ENCODE measurements at places on chromosomes 1 and 21.

- no peak for DNase-seq
Measured at GRCh38 chr1:226799634-226800281, 60.7 kb upstream of the ITPKB start.

- peak; percentile 73 for DNase-seq
Measured at GRCh38 chr1:155989242-155990004, 11.1 kb upstream of the ARHGEF2 start.

DNA sequence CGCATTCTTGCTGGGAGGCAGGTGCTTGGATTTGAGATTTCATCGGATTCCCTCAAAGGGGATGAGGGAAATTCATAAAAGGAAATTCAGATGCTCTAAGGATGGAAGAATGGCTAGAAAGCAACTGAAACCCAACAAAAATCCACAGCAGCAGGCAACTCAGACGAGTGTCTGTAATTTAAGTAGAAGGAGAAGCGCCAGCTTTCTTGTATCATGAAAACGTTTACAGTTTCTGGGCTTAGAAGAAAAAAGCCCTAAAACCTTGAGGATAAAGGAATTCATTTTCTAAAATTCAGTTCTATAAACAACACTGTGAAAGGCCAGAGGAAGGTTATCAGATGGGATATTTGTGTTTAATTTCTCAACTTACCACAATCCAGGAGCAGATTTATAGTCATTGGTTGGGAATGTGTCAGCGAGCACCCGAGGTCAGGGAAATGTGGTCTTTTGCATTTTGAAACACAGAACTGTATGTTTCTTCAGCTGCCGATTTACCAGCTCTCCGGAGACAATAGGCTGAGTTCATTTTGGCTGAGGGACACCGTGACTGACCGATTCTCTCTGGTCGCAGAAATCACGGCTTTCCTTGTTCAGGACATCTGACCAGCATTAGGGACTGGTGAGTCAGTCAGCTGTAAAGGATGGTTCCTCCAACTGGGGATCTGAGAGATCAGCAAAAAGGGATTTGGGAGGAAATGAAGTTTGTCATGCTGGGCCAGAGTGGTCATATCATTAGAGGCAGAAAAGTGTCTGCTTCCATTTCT lies 111.6 kb upstream of the ERRFI1 start:
- DNase-seq: no peak

DNA sequence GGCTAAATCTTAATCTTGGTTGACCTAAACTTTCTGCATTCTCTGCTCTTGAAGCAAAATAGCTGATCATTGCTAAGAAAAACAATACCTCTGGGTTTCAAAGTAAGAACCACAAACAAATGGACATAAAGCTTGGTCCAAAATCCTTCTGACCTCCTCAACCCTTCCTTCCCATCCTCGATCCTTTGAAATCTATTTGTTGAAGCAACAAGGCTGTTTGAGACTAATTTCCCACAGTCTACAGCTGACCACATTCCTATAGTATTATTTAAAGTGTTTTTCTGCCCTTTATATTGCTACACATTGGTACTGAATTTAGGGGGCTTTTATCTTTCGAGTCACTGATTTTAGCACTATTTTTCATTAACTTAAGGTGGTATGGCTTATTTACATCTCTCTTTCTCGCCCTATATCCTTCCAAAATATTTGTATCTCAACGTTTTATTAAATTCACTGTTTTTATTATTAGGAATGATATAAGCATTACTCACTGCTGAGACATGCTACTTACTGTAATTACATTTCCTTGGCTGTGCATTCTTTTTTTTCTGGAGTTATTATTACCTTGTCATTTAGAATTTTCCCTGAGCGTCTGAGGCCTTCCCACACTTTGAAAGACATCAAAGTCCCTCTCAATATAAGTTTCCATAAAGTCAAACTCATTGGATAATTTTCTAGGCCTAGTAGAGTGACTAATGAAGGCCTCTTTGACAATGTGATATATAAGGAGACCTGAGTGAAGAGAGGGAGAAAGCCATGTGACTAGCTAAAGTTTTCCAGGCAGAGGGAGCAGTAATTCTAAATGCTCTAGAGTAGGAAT lies 73.9 kb downstream of the RAB3GAP2 start:
- no peak for DNase-seq

GRCh38 chr1:7613106-7613850 lies 157.8 kb upstream of the VAMP3 start:
- DNase-seq: no peak

- DNase-seq: no peak
Measured at GRCh38 chr1:47818682-47819573, 178.3 kb downstream of the TRABD2B start.

- DNase-seq: no peak
Measured at GRCh38 chr1:241422470-241422869, 65.5 kb upstream of the RGS7 start.

- no peak for DNase-seq
Measured at GRCh38 chr1:117359561-117360289, 7.5 kb upstream of the MAN1A2 start.

GRCh38 chr1:221961532-221962292 lies 219.8 kb upstream of the DUSP10 start:
- no peak for DNase-seq

DNA sequence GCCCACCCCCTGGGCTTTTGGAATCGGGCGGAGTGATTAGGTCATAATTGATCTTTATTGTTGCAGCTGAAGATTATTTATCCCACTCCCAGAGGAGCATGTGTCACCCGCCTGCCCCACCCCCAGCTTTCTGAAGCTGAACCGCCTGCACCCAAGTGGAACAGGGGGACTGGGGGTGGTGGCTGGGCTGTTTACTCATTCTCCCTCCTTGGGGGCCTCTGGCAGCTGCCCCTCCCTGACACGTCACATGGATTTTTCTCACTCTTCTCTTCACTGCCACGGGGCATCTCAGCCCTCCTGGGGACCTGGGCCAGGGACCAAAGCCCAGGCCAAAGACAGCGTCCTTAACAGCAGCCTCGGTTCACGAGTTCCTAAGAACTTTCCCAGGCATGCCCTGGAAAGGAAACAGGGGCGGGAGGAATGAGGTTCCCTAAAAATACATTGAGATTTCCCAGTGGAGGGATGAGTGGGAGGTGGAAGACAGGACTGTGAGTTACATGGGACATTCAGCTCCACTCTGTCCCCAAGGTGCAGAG lies 31.6 kb upstream of the SOX13 start:
- no peak for DNase-seq

DNA sequence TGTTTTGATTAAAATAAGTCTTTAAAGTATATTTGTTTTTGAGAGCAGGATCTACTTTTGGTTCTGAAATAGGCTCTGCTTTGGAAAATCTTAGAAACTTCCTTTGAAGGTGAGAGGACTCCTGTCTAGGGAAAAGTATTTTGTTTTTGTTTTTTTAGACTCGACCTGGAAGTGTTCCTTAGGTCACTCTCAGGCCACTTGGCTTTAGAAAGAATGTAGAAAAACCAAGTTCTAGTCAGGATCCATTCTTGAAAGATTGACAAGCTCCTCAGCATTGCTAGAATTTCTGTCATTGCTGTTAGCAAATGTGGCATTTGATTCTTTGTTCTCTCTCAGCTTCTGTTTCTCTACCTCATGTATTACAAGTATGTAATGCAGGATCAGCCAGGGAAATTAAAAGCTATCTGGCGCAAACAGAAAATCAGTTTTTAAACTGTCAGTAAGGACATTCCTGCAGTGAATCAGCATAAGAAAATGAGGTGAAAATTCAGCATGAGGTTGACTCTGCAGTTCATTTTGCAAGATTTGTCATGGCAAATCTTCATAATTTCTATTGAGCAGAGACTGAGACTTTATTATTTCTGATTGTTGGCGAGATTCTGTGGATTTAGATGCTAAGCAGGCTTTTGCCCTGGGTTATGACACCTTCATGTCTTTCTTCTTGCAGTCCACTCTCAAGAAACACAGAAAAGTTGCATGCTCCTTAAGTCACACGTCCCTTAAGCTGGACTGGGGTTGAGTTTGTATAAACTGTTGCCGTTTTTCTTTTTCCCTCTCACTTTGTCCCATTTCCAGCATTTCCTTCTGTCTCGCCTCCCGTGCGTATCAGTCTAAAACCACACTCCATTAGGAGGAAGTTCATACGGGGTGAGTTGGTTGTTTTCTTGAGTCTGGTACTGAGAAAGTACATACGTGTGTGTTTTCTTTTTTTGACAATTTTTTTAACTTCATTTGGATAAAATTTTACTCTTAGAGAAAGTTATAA lies 12.6 kb downstream of the NTPCR start:
- DNase-seq: no peak

GRCh38 chr1:85571181-85571759 lies 9.3 kb upstream of the CCN1 start:
- DNase-seq: no peak

DNA sequence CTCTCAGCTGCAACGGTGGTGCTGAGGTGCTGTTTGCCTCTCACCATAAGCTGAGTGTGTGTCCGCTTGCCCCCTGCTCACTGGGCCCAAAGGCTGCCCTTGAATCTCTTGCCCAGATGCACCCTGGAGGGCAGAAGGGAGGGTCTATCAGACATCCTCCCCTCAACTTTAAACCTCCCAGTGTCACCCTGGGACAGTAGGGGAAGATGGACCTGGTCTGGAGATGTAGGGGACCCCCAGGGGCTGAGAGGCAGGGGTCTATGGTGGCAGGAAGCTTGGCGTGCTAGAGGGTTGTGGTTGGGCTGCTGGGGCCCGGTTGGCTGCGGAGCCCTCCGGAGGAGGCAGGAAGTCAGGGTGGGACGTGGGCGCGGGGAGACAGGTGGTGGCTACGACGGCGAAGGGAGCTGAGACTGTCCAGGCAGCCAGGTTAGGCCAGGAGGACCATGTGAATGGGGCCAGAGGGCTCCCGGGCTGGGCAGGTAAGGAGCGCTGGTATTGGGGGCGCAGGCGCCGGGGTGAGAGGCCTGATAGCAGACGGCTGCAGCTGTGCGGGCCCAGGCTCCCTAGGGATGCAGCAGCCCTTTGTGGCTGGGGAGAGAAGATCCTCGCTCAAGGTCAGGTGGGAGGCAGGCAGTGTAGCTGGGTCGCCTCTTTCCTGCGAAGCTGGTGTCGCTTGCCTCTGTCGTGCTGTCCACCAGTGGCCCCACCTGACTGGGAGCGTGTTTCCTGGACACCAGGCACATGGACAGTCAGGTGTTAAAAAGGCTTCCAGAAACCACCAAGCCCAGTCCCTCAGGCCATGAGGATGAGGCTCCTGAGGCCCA lies at the start of gene LCK:
Gene LCK (plus strand): TSS at position 373 of the 824 bp plus-strand sequence. CDS start 23,065 bp downstream, outside the sequence.
- no peak for DNase-seq

GRCh38 chr1:228292609-228292911 lies 84.7 kb downstream of the OBSCN start:
- no peak for DNase-seq

DNA sequence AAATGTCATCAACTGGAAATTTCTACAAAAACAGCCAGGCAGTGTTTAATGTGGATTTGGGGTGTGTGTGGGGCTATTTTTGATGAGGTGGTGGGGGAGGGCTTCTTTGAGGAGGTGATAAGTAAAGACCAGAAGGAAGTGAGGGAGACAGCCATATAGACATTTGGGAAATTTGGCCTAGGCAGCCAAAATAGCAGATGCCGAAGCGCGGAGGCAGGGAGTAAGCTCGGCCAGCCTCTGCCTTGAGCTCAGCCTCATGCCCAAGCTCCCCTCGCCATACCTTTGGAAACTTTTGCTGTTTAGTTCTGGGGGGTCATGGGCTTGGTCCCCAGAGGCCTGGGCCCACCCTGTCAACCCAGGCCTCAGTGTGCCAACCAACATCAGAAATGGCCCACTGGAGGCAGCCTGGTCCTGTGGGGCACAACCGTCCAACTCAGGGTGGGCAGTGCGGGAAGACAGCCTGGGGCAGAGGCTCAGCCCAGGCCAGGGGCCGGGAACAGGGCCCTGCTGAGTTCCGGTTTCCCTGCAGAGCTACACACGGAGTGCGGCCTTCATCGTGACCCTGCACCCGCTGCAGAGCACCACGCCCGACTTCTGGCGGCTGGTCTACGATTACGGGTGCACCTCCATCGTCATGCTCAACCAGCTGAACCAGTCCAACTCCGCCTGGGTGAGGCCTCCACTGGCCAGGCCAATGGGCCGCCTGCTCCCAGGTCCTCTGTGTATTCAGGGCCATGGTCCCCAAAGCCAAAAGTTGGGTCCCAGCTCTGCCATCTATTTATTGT lies 84.0 kb downstream of the PTPRU start:
- no peak for DNase-seq

DNA sequence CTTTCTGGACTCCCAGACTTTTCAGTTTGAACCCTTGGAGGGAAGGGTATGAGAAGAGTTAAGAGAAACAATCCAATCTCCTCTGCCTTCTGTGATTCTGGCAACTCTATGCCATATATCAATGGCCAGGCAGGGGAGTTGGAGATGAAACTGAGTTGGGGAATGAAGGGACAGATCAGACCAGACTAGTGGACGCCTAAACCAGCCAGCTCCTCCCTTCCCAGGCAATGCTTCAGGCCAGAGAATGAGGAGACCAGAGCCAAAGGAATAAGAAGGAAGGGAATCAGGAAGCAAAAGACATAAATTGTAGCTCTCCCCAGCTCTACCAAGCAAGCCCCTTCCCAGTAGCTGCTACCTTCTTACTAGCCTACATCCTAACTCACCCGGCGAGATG lies 22.7 kb downstream of the PLEKHA6 start:
- DNase-seq: no peak

DNA sequence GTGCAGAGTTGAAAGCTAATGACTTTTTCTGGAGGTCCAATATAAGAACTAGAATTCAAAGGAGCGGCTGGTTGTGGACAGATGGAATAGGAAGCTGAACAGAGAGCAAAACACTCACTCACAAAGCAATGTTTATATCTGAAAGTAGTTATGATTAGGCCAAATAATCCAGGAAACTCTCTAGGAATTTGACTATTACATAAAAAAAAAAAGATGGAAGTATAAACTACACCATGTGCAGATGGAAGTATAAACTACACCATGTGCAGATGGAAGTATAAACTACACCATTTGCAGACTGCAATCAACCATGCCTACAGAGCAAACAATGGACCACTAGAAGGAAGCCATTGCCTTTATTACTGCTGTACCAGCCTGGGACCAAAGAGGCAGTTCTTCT lies 771.1 kb downstream of the BRINP3 start:
- no peak for DNase-seq

DNA sequence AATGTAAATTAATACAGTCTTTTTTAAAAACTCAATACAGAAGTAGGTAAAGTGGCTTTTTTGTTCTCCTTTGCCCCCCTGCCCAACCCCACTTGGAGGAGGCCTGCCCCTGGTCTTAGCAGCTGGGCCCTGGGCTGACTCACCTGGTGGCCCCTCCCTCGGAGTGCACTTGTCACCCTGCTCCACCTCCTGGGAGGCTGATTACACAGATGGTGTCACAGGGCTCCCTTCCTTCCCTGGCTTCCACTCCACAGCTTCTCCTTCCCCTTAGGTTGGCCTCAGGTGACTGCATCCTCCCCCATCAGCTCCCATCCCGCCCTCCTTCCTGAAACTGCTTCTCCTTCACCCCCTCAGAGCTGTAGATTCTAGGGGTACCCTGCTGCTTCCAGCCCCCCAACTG lies 11.7 kb upstream of the CAPN9 start:
- DNase-seq: peak; percentile 60
